Fibroblast of skin of left quadriceps (primary cell): ENCODE measurements at places on chromosomes 3 and 15.

GRCh38 chr15:100786139-100786531 is 93.5 kb upstream of the ALDH1A3 start:
- no peak for DNase-seq

DNA sequence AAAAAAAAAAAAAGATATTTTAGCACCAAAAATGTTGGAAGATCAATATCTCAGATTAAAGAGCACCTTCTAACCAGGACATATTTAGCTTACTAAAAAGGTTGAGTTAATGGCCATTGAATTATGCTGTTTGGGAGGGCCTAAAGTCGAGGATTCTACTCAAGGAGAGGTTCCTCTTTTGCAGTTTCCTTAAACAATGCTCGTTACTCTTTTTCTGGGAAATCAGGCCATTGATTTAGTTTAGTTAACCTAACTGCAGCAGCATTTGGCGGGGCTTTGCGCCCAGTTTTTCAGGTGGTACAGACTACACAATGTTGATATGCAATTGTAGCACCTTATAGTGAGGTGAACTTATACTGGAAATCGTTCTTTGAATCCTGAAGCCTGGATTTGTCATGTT is 6.8 kb downstream of the ABHD2 start:
- no peak for DNase-seq

- DNase-seq: no peak
Measured at GRCh38 chr3:43490640-43491185, 131.1 kb downstream of the ANO10 start.

DNA sequence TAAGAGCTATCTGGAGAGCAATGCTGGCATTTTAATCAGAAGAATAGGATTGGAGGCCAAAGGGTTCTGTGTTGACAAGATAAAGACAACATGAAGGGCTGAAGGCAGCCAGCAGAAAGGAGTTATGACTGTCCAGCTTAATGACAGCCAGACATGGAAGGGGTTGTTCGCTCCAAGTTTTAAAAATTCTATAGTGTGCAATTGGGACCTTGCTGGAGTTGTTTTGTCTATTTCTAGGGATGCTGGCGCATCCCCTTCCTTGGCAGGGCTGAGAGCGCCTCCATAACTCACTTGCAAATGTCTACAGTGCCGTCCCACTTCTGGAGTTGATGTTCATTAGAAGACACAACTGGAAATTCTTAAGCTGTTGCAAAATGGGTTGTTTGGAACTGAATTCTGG is 200.7 kb downstream of the TLE3 start:
- no peak for DNase-seq

DNA sequence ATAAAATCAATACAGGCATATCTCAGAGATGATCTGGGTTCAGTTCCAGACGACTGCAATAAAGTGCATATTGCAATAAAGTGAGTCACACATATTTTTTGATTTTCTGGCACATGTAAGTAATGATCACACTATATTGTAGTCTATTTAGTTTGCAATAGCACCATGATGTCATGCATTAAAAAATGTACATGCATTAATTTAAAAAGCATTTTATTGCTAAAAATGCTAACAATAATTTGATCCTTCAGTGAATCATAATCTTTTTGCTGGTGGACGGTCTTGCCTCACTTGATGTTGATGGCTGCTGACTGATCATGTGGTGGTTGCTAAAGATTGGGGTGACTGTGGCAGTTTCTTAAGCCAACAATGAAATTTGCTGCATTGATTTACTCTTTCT is 511.1 kb downstream of the OTOL1 start:
- peak; percentile 20 for DNase-seq

DNA sequence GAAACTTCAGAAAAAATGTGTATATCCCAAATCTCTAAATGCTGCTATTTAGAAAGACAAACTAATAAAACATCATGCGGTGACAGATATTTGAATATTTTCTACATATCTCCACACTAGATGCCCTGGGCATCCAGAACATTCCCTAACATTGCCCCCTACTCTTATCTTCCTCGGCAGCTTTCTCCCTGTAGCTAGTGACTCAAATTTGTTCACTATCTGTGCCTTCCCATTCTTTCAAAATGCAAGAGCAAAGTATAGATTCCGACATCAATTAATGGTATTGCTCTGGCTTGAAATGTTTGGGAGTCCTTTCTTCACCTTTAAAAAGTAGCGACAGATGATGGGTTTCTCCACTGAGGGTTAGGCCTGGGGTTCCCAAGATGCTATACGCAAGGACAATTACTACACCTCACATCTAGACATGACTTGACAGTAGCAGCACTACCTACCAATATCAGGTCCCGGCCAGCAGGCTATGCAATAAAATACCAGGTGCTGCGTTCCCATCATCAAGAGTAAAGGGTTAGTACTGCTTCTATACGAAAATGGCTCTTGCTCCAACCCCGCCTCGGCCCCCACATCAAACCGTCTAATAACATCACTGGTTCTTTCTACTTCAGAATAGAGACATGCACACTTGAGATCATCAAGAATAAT is 631 bp downstream of the UBR1 start:
- no peak for DNase-seq
